ENCODE measurements at places on chromosomes 6 and 20.

GRCh38 chr6:125019918-125020317 lies 57.7 kb downstream of the RNF217 start:
- DNase-seq = no peak

GRCh38 chr6:34671801-34672656 lies 24.5 kb downstream of the ILRUN start:
- DNase-seq = no peak

DNA sequence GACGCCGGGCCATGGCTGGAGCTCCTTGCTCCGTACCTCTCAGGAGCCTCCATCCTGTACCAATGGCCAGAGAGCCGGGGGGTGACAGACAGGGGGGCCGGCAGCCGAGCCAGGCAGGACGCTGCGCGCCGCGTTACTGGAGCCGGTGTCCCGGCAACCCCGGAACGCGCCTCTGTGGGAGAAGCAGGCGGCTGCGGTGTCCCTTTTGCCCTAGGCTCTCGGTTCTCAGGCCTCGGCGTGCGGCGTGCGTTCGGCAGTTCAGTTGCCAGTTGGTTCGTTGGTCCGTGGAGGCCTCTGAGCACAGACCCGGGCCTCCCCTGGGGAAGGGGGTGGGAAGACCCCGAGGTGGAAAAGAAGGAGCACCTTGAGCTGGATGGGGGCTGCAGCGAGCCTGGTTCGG lies at the start of gene SPATS1:
Gene SPATS1, plus strand, starts transcription at position 162 of the 400 bp plus-strand sequence. CDS start 446 bp downstream, outside the sequence.
- DNase-seq = peak; percentile 24

- DNase-seq = no peak
Measured at GRCh38 chr6:154689493-154690255, 43.5 kb upstream of the SCAF8 start.

- DNase-seq = no peak
Measured at GRCh38 chr6:135505648-135506047, 8.1 kb upstream of the AHI1 start.

- DNase-seq = no peak
Measured at GRCh38 chr6:105452376-105452775, 49.5 kb upstream of the PREP start.

GRCh38 chr20:51500311-51500710 lies 42.2 kb downstream of the NFATC2 start:
- peak; percentile 43 for DNase-seq

DNA sequence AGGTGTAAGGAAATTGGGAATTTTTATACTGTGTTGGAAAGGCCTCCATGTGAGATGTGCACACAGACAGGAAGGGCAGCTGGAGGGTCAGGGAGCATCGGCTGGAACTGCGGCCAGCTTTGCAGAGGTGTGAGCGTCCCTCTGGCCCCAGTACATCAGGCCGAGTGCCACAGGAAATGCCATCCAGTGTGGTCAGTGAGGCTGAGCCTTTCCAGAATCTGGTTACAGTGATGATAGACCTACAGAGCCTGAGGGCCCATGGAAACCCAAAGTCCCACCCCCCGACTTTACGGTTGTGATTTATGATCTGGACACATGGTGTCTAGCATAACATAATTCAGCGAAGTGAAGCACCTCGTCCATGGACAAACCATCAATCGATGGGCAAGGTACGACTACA lies 137.3 kb upstream of the PDE10A start:
- no peak for DNase-seq

- DNase-seq = no peak
Measured at GRCh38 chr6:125748406-125749172, 843 bp upstream of the HEY2 start.
